ENCODE measurements at places on chromosomes 1 and 21. TPM values are rescaled to one million over a fixed set of nuclear protein-coding genes. Genes with fewer than 3 reads are reported as not detected.

The CADM3 gene
- 134 TPM for total RNA-seq

The CDCP2 gene
- not detected for total RNA-seq

The NECTIN4 gene
- not detected for total RNA-seq

The TMPRSS3 gene
- total RNA-seq, result 0.23 TPM

The TMEM269 gene
- total RNA-seq, result 0.46 TPM

The DENND2D gene
- total RNA-seq, result 2.3 TPM

The POLR3GL gene
- total RNA-seq, result 13.4 TPM

The S100A8 gene
- total RNA-seq, result 13.1 TPM

The GNAI3 gene
- total RNA-seq, result 12.9 TPM

The NUF2 gene
- total RNA-seq, result 6.9 TPM

The PRELP gene
- 0.23 TPM for total RNA-seq

The LAPTM5 gene
- 10.1 TPM for total RNA-seq

The KIAA1614 gene
- total RNA-seq, result 2.3 TPM

The COL8A2 gene
- total RNA-seq, result 2.1 TPM

The DCAF8 gene
- 67.4 TPM for total RNA-seq

The ETV3L gene
- total RNA-seq, result 0.23 TPM

The IFI44L gene
- total RNA-seq, result 17.3 TPM

The GBP6 gene
- total RNA-seq, result 0.69 TPM

The PYHIN1 gene
- total RNA-seq, result not detected

The MAP3K7CL gene
- total RNA-seq, result 2.8 TPM

The MAB21L3 gene
- 0.46 TPM for total RNA-seq

The SUSD4 gene
- total RNA-seq, result 50.1 TPM

The SLAMF7 gene
- total RNA-seq, result not detected

The APOBEC4 gene
- 0.23 TPM for total RNA-seq

The SHISAL2A gene
- 0.69 TPM for total RNA-seq

The UBASH3A gene
- not detected for total RNA-seq

The OR14I1 gene
- not detected for total RNA-seq

The RGS4 gene
- total RNA-seq, result 41.1 TPM

The PAFAH2 gene
- total RNA-seq, result 6.0 TPM

The BLACAT1 gene
- total RNA-seq, result 1.4 TPM

The TLCD4 gene
- 20.5 TPM for total RNA-seq

The FCER1G gene
- total RNA-seq, result 5.3 TPM

The HES5 gene
- 156 TPM for total RNA-seq

The REN gene
- total RNA-seq, result not detected

The ILDR2 gene
- total RNA-seq, result 76.8 TPM

The OPRD1 gene
- 2.8 TPM for total RNA-seq

The CHI3L1 gene
- 1.2 TPM for total RNA-seq
